Fibroblast of skin of right quadriceps (primary cell): ENCODE measurements at places on chromosomes 5 and 9.

- DNase-seq: no peak
Measured at GRCh38 chr9:113990570-113990907, 87.6 kb downstream of the AMBP start.

DNA sequence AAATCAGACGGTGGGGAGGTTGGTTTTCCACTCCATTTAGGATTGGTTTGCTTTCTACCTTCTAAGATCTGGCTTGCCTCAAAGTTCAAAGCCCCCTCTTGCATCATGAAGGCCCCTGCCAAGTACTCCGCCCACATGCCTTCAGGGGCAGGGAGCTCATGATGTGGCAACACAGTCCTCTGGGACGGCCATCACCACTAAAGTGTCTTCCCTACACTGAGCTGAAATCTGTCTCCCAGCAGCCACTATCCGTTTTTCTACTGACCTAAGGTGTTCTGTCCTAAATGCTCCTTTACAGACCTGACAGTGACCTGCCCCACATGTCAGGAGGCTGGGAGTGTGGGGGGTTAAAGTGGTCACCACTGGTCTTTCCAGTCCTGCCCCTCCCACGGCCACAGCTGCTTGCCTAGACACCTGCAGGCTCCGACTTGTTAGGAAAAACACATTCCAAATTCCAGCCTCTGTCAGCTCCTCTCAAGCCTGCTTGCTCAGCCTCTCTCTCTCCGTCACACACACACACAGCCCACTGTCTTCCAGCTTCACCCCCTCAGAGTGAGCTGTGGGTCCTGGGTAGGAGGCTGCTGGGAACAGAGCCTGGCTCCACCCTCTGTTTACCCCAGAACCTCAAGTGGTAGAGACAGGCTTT is 44.9 kb downstream of the SHB start:
- peak; percentile 63 for DNase-seq

- DNase-seq: peak; percentile 79
Measured at GRCh38 chr5:117954331-117954730, 1034.0 kb downstream of the DTWD2 start.

DNA sequence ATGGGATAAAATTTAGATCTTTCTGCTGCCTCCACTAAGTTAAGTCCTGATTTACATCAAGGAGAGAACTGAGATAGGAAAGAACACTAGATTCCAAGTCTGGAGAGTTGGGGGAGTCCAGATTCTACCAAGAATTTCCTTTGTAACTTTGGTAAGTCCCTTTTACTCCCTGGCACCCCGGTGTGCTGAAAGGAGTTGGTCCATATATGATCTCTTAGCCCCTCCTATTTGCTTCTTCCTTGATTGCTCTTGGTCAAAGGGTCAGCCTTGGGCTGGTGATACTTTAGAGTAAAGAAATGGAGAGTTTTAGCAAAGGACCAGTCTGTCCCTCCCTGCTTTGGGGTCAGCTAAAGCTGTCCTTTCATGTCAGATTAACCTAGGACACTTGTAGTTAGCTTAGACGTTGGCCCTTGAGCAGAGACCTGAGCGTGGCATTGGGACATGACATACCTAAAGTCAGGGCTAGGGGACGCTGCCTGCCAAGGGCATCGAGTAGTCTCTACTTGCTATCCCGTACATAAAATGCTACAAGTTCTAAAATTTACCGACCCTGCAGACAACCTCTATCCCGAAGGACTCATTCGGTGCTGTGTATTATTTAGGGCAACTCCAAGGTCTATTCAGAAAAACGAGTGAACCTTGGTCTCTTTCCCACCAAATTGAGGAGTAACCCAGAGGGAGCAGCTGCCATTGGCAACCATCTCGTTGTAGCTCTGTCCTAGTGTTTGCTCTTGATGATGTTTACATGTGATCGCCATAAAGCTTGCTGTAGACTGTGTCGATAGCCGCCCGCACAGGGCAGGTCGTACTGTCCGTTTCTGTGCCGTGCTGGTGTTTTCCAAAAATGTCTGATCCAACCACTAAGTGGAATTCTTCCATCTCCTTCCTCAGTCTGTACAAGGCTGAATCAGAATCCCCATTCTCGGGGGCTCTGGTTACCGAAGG is 94.4 kb downstream of the PDE6A start:
- DNase-seq: no peak

- no peak for DNase-seq
Measured at GRCh38 chr5:117201001-117201400, 626.4 kb upstream of the SEMA6A start.

- no peak for DNase-seq
Measured at GRCh38 chr5:132678735-132679134, 4.9 kb downstream of the IL4 start.

- no peak for DNase-seq
Measured at GRCh38 chr5:86986837-86987236, 280.8 kb upstream of the RASA1 start.

DNA sequence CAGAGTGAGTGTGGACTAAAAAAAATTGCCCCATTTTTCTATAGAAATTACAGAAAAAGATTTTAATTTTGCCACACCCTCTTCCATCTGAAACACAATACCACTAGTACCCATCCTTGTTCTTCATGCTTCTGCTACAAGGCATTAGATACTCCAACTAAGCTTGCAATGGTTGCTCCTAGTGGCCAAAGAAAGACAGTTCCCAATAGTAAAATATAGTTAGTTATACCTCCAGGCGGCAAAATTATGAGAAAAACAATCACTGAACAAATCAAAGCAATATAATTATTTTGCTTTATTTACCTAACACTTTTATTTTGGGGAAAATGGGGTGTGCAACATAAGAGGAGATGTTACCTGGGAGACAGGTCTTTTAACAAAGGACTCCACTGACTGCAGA is 101.2 kb downstream of the RAPGEF6 start:
- no peak for DNase-seq

- DNase-seq: peak; percentile 89
Measured at GRCh38 chr5:84378420-84378819, 6.3 kb downstream of the EDIL3 start.

DNA sequence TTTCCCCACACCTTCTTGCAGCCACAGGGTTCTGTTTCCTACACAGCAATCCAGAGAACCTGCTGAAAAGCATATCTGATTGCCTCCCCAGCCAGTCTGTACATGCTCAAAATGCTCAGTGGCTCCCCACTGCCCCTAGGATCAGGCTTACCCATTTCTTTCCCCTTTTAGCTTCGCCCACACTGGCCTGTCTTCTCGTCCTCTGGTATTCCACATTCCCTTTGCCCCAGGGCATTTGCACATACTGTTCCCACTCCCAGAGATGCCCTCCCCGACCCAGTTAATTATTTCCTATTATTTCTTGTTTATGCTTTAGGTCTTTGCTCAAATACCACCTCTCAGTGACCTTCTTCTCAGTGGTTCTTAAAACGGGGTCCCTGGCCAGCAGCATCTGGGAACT is 6.7 kb upstream of the TSPAN17 start:
- DNase-seq: no peak
